ENCODE measurements at places on chromosomes 1 and 21.

DNA sequence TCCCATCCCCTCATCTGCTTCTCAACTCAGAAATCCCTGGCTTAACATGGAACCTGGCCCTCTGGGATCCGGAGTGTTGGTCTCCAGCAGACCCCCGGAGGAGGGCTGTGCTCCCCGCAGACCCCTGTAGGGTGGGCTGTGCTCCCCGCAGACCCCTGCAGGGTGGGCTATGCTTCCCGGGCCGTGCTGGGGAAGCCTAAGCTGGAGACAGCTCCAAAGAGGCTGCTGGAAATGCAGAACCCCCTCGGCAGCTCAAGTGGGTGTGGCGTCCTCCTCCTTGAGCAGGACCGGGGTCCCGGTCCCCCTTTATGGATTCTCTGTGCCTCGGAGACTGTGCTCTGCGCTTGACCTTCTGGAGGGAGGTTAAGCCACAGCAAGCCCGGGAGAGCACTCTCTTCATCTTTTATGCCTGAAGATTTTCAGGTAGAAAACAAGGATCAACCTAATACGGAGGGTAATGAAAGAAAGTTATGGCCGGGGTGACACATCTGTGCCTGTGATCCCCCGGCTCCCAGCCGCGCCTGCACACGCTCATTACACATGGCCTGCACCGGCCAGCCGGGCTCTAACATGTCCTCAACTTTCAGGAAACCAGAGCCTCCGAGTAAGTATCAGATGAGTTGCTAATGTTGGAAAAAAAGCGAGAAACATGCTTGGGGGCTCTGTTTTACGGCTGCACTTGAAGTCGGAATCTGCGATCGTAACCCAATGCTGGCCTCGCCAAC lies 87.7 kb upstream of the ACTRT2 start:
- DNase-seq = no peak

GRCh38 chr21:45573452-45574035 lies 31.3 kb upstream of the SLC19A1 start:
- DNase-seq = no peak

DNA sequence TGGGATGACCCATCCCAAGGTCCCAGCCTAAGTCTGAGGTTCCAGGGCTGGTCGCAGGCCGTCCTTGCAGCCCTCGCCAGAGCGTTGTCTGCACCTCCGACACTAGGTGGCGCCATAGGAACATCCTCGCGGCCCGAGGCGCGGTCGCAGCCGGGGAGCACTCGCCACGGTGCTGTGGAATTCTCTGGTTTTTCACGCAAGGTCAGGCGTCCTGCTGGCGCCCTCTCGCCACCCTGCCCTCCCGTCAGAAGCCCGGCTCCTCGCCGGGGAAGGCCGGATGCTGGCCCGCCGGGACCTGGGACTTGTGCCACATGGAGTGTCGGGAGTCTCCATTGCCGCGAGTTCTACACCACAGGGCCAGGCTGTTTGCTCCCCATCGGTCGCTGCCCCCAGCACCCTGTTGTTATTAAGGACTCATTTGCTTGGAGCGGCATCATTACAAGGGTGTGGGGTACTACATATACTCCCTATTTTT lies 196.8 kb upstream of the LMO4 start:
- DNase-seq = peak; percentile 69

DNA sequence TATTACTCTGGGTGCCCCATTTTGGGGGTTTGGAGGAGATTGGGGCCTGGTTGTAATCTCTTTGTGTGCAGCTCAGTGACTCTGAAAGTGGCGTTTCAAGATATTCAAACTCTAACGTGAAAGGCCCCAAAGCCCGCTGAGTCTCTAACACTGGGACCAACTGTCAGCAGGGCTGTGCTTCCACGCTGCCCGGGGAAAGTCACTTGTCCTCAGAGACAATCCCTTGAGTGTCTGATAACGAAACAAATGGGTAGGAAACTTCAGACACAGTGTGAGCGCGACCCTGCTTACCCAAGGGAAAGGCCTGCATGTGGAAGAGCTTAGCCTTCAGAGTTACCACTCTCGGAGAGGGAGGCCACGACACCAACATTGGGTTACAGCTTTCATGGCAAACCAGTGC lies 837 bp downstream of the UBASH3A start:
- no peak for DNase-seq

GRCh38 chr21:35900539-35900938 lies 159.8 kb downstream of the SETD4 start:
- no peak for DNase-seq
